ENCODE measurements at places on chromosomes 2 and 18.

GRCh38 chr18:46536215-46536874 is 120.7 kb downstream of the LOXHD1 start:
- no peaks in the 10 kb centered on the region for H3K4me1 ChIP-seq
- no peak for DNase-seq
- H3K27ac ChIP-seq = no peak overlapping the region
- no peaks in the 10 kb centered on the region for H3K27me3 ChIP-seq
- H3K36me3 ChIP-seq = no peaks in the 10 kb centered on the region

DNA sequence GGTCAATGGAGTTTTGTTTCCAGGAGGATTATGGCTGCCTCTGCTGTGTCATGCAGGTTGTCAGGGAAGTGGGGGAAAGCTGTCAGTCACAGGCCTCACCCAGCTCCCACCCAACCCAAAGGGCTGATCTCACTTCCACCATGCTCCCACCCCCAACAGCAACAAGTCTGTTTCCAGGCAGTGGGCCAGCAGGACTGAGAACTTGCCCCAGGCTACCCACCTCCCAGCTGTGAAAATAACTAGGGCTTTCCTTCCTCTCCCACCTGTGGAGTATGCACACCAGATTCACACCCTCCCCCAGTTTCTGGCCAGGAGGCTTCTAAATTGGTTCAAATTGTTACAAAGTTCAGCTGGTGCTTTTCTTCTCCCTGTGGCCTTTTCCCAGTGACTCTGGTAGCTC is 95.6 kb upstream of the ACVR1 start:
- no peaks in the 10 kb centered on the region for H3K4me1 ChIP-seq
- H3K36me3 ChIP-seq = no peaks in the 10 kb centered on the region
- H3K27ac ChIP-seq = no peak overlapping the region

GRCh38 chr2:241982706-241983570 is 113.4 kb downstream of the RTP5 start:
- H3K27ac ChIP-seq = no peak overlapping the region
- DNase-seq = no peak
- H3K36me3 ChIP-seq = no peaks in the 10 kb centered on the region
- H3K4me3 ChIP-seq = no peak overlapping the region
- no peaks in the 10 kb centered on the region for H3K4me1 ChIP-seq
- no peaks in the 10 kb centered on the region for H3K27me3 ChIP-seq

- H3K36me3 ChIP-seq = no peaks in the 10 kb centered on the region
- H3K27me3 ChIP-seq = no peaks in the 10 kb centered on the region
- no peak overlapping the region for H3K27ac ChIP-seq
- H3K4me1 ChIP-seq = peaks cover 28% of the 10 kb centered on the region
Observed at GRCh38 chr18:2910261-2910660, 63.5 kb downstream of the EMILIN2 start.

DNA sequence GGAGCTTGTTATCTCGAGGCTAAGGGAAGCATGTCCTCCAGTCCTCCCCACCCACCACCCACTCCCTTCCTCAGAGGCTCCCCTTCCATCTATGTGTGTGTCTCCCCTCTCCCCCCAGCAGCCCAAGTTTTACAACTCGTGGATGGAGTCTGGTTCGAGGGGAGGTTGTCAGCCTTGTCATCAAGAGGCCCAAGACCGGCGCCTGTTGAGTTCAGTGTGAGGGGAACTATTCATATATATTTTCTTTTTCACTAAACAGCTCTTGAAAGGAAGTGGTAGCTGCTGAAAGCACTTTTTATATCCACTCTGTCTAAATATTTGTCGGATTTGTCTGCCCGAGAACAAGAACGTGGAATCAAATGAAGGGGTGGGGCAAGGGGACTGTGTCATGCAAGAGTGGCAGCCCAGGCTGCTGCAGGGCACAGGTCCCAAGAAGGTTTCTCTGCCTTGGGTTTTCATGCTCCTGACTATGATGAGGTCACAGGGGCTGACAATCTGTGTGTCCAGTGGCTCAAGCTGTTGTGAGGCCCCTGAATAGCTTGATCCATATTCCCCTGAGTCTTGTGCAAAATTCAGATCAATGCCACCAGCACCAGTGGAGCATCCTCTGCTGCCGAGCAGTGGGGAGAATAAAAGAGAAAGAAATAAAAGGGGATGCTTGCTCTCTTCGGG is 35.0 kb downstream of the NRP2 start:
- H3K4me1 ChIP-seq = no peaks in the 10 kb centered on the region
- H3K27me3 ChIP-seq = no peaks in the 10 kb centered on the region
- no peak overlapping the region for H3K27ac ChIP-seq
- no peak for DNase-seq
- H3K36me3 ChIP-seq = peaks cover 5% of the 10 kb centered on the region

DNA sequence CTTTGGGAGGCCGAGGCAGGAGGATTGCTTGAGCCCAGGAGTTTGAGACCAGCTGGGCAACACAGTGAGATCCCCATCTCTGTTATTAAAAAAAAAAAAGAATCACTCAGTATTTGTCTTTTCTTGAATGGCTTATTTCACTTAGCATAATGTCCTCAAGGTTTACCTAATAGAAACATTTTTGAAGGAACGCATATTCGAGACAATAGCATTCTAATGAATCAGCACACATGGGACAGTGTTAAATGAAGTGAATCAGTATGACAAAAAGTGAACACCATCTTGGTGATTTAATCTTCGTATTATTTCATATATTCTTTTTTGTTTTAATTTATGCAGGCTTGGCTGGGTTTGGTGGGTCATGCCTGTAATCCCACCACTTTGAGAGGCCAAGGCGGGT is 44.7 kb downstream of the WIPF1 start:
- peaks cover 17% of the 10 kb centered on the region for H3K4me1 ChIP-seq
- H3K36me3 ChIP-seq = no peaks in the 10 kb centered on the region
- no peak overlapping the region for H3K27ac ChIP-seq
- no peak for DNase-seq

DNA sequence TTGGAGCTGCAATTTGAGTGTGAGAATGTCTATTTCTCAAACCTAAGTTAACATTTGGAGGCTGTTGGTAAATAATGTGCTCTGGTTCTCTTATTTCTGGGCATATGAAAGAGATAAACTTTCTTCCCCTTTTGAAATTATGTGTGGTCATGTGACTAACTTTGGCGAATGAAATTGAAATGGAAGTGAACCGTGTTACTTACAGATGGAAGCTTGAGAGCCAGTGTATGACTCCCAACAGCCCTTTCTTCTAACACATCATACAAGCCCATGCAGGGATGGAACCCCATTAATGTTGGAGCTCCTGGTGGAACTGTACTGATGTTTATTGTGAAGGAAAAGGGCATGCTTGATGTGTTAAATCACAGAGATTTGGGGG is 725.8 kb downstream of the TSN start:
- H3K27me3 ChIP-seq = no peaks in the 10 kb centered on the region
- no peak for DNase-seq
- no peaks in the 10 kb centered on the region for H3K4me1 ChIP-seq

DNA sequence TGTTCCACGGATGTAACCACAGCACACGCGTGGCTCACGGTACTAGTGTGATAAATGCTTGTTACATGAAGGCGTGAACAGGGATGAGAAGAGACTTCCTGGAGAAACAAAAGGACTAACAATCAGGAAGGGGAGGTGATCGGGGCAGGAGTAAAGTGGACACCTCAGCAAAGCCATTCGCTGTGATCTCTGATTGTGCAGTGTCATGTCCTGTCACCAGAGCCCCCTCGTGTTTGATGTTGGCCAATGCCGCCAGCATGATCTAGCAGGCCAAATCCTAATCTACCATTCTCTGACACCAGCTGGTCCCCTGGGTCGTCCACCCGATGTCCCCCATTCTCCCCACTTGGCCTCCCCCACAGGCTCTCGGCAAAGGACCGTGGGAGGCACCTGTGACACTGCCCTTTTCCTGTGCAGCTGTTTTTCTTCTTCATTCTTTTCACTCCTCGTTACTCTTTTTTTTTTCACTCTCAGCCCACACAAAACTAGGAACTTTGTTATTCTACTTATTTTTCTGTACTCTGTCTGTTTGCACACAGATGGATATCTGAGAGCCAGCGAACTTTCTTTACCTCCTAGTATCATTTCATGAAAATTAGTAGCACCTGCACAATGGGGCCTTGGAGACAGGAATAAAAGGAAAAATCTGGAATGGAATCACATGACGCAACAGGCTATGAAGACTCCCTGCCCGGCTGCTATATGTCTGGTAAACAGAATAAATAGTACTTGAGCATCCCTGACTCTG is 146.8 kb downstream of the TGIF1 start:
- peak; percentile 57 for DNase-seq
- H3K27me3 ChIP-seq = no peaks in the 10 kb centered on the region
- no peaks in the 10 kb centered on the region for H3K36me3 ChIP-seq
- peak overlapping the region; percentile 96 for H3K27ac ChIP-seq

DNA sequence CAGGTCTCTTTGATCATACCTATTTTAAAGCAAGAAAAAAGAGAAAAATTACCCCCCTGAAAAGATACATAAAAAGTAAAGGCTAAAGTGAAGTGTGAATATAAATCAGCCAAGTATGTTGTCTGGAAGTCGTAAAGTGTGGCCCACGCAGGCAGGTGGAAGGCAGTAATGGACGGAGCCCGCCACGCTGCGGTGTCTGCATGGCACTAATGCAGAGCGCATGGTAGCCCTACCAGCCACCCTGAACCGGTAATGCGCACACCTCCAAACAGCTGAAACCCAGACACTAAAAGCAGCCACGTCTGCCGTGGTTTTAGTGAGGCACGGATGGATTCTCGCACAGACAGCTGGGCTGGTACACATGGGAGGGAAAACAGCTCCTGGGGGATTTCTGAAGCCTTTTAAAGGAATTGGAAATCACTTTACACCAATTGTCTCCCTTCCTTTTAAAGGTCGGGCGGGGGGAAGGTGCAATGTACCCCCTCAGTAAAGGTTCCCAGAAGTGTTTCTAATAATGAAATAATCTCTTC is 615.2 kb downstream of the CNTNAP5 start:
- no peak overlapping the region for H3K4me3 ChIP-seq
- no peaks in the 10 kb centered on the region for H3K36me3 ChIP-seq
- no peak for DNase-seq
- no peak overlapping the region for H3K27ac ChIP-seq
- H3K27me3 ChIP-seq = no peaks in the 10 kb centered on the region
- no peaks in the 10 kb centered on the region for H3K4me1 ChIP-seq

- no peak for DNase-seq
- H3K4me3 ChIP-seq = no peak overlapping the region
Observed at GRCh38 chr2:218722876-218723785, 12.5 kb downstream of the TTLL4 start.

- no peak overlapping the region for H3K27ac ChIP-seq
- no peak overlapping the region for H3K4me3 ChIP-seq
- DNase-seq = no peak
- H3K36me3 ChIP-seq = no peaks in the 10 kb centered on the region
Observed at GRCh38 chr2:105621038-105621437, 123.7 kb upstream of the NCK2 start.

GRCh38 chr2:100136310-100136709 is 6.1 kb downstream of the AFF3 start:
- no peak overlapping the region for H3K27ac ChIP-seq
- H3K27me3 ChIP-seq = no peaks in the 10 kb centered on the region
- no peaks in the 10 kb centered on the region for H3K36me3 ChIP-seq
- DNase-seq = no peak
- no peaks in the 10 kb centered on the region for H3K4me1 ChIP-seq

- no peaks in the 10 kb centered on the region for H3K27me3 ChIP-seq
- peaks cover 48% of the 10 kb centered on the region for H3K36me3 ChIP-seq
- no peak for DNase-seq
- no peak overlapping the region for H3K27ac ChIP-seq
- no peaks in the 10 kb centered on the region for H3K4me1 ChIP-seq
- H3K4me3 ChIP-seq = no peak overlapping the region
Observed at GRCh38 chr2:226869371-226869770, 33.5 kb downstream of the RHBDD1 start.

DNA sequence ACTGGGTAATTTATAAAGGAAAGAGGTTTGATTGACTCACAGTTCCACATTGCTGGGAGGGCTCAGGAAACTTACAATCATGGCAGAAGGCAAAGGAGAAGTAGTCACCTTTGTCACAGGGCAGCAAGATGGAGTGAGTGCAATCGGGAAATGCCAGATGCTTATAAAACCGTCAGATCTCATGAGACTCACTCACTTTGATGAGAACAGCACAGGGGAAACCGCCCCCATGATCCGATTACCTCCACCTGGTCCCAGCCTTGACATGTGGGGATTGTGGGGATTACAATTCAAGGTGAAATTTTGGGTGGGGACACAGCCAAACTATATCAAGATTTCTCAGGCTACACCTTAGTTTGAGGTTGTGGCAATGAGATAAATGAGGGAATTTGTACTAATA is 54.9 kb downstream of the AKAIN1 start:
- no peaks in the 10 kb centered on the region for H3K27me3 ChIP-seq
- no peak overlapping the region for H3K27ac ChIP-seq
- no peaks in the 10 kb centered on the region for H3K4me1 ChIP-seq
- H3K4me3 ChIP-seq = no peak overlapping the region

DNA sequence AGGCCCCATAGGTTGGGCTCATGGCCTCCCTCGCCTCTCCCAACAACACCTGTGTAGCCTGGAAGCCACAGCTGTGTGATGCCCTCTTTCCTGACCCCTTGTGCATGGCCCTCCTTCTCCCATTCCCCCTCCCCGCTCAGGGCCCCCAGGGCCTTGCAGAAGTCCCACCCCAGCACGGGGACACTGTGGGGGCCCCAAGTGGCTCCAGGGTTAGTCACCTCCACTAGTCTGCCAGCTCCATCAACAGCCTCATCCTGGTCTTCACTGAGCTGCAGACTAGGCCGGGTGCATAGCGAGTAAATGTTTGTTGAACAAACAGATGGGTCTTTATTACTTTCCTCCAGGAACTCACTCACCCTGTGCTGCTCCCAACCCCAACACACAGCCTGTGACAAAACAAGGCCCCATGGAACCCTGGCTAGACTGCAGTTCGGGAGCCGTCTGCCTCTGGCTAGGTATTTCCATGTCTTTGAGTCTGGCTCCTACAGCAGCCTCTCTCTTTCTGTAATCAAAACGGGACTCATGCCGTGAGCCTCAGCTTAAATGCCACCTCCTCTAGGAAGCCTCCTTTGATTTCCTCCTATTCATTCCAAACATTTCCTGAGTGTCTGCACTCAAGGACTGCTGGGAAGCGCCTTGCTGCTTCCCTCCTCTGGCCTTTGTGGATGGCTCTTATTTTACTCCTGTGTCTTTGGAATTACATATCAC is 109.9 kb upstream of the ID2 start:
- no peak overlapping the region for H3K27ac ChIP-seq
- H3K27me3 ChIP-seq = no peaks in the 10 kb centered on the region
- DNase-seq = peak; percentile 10

- H3K27me3 ChIP-seq = no peaks in the 10 kb centered on the region
- no peaks in the 10 kb centered on the region for H3K36me3 ChIP-seq
- H3K27ac ChIP-seq = no peak overlapping the region
- DNase-seq = no peak
- H3K4me3 ChIP-seq = no peak overlapping the region
Observed at GRCh38 chr2:122180972-122181371, 425.5 kb downstream of the TSN start.

GRCh38 chr2:190670182-190670946 is 21.5 kb downstream of the NAB1 start:
- peaks cover 54% of the 10 kb centered on the region for H3K36me3 ChIP-seq
- no peak overlapping the region for H3K4me3 ChIP-seq
- no peak for DNase-seq
- H3K4me1 ChIP-seq = peaks cover 21% of the 10 kb centered on the region

- no peak for DNase-seq
- no peaks in the 10 kb centered on the region for H3K36me3 ChIP-seq
- H3K4me1 ChIP-seq = no peaks in the 10 kb centered on the region
- no peak overlapping the region for H3K27ac ChIP-seq
- H3K4me3 ChIP-seq = no peak overlapping the region
Observed at GRCh38 chr2:206031162-206031784, 54.7 kb downstream of the INO80D start.
